PC-9 (cell line): ENCODE measurements at places on chromosomes 7 and 10. TPM values are rescaled to one million over a fixed set of nuclear protein-coding genes. Genes with fewer than 3 reads are reported as not detected.

CC2D2B gene
- total RNA-seq = not detected in 2 replicates

GRCh38 chr7:8785081-8785480, 351.7 kb downstream of the NXPH1 start:
- no peaks in the 10 kb centered on the region for H3K27me3 ChIP-seq
- no peak overlapping the region for H3K27ac ChIP-seq
- no peak for DNase-seq
- H3K36me3 ChIP-seq = no peaks in the 10 kb centered on the region

DNA sequence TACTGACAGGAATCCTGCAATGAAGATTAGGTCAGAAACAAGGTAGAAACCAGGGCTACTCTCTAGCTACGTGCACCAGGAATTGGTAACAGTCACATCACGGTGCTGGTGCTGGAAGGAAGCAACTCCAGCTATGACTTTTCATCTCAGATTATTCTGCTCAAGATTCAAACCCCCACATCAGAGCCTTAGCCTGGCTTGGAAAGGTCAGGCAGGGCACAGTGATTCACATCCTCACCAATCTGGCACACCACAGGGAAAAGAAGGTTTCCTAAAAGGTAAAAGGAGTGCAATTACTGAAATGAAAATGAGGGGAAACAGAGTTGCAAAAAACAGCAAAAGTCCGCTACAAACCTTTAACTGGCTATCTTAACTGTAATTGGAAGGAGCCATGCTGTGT, 240.2 kb upstream of the NPSR1 start:
- H3K4me3 ChIP-seq = no peak overlapping the region
- no peaks in the 10 kb centered on the region for H3K4me1 ChIP-seq

DNA sequence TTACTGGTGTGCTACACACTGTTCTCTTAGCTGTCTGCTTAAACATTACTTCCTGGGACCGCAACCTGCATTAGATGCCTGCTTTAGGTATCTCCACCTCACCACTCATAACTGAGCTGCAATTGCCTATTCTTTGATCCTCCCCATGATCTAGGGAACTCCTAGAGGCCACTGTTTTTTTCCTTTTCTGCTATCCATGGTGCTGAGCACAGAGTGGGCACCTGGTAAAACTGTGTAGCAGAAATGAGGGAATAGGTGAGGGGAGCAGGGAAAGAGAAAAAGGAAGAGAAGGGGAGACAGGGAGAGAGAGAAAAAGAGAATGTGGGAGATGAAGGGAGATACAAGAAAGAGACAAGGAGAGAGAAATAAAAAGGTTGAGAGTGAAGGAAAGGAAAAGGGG, 434.9 kb downstream of the ADRA2A start:
- H3K4me1 ChIP-seq = no peaks in the 10 kb centered on the region
- H3K27me3 ChIP-seq = no peaks in the 10 kb centered on the region
- H3K4me3 ChIP-seq = no peak overlapping the region
- no peak overlapping the region for H3K27ac ChIP-seq

- DNase-seq = no peak
- no peak overlapping the region for H3K27ac ChIP-seq
- no peaks in the 10 kb centered on the region for H3K36me3 ChIP-seq
- no peaks in the 10 kb centered on the region for H3K27me3 ChIP-seq
- no peak overlapping the region for H3K4me3 ChIP-seq
Measured at GRCh38 chr7:96962221-96962885, 43.0 kb upstream of the DLX6 start.

DNA sequence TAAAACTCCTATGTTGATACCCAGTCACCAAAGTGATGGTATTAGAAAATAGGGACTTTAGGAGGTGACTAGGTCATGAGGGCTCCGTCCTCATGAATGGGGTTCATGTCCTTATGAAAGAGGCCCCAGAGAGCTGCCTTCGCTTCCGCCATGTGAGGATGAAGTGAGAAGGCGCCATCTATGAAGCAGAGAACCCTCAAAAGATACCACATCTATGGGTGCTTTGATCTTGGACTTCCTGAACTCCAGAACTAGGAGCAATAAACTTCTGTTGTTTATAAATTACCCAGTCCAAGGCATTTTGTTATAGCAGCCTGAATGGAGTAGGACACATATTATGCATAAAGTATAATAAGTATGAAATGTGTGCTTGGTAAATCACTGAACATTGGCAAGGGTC, 8.1 kb upstream of the PDSS1 start:
- no peaks in the 10 kb centered on the region for H3K27me3 ChIP-seq
- H3K27ac ChIP-seq = no peak overlapping the region
- no peak overlapping the region for H3K4me3 ChIP-seq
- no peaks in the 10 kb centered on the region for H3K4me1 ChIP-seq
- DNase-seq = no peak

GRCh38 chr10:51171946-51172345, 97.7 kb downstream of the PRKG1 start:
- no peaks in the 10 kb centered on the region for H3K4me1 ChIP-seq
- H3K36me3 ChIP-seq = no peaks in the 10 kb centered on the region
- H3K27ac ChIP-seq = no peak overlapping the region

DNA sequence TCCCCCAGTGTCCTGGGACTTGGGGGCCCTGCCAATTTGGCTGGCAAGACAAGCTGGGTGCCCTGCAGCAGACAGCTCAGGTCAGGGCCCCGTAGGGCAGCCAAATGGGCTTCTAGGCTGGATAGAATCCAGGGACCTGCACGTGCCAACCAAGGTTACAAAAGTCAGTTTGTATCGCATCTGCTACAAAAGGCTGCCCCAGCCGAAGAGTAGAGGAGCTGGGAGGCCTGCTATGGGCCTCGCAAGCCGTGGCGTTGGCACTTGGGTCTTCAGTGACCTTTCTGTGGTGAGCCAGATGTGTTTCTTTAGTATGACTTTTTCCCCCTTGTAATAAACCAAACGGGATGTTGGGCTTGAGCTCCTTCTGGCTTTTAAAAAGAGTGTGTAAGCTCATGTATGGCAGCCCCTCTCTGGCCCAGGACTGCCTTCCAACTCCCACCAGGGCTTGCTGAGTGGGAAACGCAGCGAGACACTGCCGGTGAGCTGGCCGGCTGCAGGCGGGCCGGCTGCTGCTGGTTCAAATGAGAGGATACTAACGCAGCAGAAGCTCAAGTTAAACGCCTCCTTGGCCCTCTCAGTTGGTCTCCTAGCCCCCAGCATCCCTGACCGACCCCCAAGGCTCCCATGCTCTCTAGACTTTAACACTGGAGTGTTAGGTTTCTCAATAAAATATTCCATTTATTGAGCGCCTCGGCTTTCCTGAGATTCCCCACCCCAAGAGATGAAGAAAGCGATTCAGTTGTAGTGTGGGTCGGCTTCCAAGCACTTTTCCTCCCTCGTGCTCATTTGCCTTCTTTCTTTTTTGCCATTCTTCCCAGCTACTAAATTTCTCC, 3.1 kb upstream of the HOXA10 start:
- H3K4me1 ChIP-seq = no peaks in the 10 kb centered on the region
- no peak overlapping the region for H3K27ac ChIP-seq
- H3K4me3 ChIP-seq = no peak overlapping the region
- H3K36me3 ChIP-seq = no peaks in the 10 kb centered on the region
- no peak for DNase-seq

TMEM236 gene
- total RNA-seq = 0.20 and 0.24 TPM in 2 replicates

TEX36 gene
- total RNA-seq = 1.1 and 1.2 TPM in 2 replicates

DNA sequence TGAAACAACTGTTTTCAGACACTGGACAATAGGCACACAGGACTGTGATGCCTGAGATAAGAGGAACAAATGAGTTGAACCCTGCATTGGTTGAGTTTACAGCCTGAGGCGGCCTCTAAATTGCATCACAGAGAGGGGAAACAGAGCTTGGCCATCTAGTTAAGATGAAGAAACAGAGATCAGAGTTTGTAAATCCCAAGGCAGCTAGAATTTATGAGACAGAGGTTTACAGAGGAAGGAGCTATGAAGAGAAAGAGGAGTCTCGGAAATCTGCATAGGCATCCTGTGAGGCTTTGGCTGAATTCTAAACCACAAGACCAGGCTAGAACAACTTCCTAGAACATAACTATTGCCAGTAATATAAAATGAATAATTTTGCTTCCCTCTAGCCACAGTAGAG, 41.0 kb upstream of the OIT3 start:
- no peak overlapping the region for H3K4me3 ChIP-seq
- peaks cover 4% of the 10 kb centered on the region; the same call in 1 of the 2 replicates for H3K4me1 ChIP-seq
- no peaks in the 10 kb centered on the region for H3K27me3 ChIP-seq
- no peak for DNase-seq

GRCh38 chr7:44768628-44769371, 20.2 kb downstream of the ZMIZ2 start:
- 0 out of 2 replicates have a peak, but pooled peaks cover 10% of the 10 kb centered on the region for H3K36me3 ChIP-seq
- DNase-seq = peak; percentile 31
- no peak overlapping the region for H3K4me3 ChIP-seq
- no peak overlapping the region for H3K27ac ChIP-seq

DNA sequence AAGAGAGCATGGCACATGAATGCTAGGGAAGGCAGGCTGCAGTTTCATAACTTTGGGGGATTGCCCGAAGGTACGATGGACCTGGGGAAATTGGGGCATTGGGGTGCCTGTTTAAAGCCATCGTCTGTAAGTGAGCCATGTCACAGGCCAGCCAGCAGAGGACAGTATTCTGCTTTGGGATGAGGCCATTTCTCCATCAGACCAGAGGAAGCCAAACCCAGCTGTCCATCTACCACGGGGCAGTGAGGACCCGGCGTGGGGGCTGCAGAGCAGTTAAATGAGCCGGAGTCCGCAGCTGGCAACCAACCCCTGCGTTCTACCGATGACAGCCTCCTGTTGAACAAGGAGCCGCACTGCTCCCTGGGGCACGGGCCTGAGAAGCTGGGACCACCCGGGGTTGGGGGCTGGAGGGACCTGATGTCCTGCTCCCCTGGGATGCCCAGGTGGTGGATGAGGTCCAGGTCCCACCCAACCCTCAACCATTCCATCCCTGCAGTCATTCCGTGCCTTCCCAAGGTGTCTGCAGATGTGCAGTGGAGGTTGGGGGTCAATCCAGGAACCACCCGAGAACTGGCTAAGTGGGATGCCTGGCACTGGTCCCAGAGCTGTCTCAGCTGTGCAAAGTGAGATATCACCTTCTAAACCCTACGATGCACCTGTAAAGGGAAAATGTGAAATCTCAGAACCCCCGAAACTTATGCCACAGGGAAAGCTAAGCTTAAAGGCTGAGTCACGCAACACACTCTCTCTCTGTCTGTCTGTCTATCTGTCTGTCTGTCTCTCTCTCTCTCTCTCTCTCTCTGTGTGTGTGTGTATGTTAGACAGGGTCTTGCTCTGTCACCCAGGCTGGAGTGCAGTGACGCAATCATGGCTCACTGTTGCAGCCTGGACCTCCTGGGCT, 12.1 kb upstream of the RHBDD2 start:
- no peaks in the 10 kb centered on the region for H3K27me3 ChIP-seq
- H3K4me1 ChIP-seq = peaks cover 13% of the 10 kb centered on the region
- DNase-seq = peak; percentile 45
- H3K27ac ChIP-seq = no peak overlapping the region

LRWD1 gene
- total RNA-seq = 35.3 and 57.9 TPM in 2 replicates

- H3K4me3 ChIP-seq = no peak overlapping the region
- no peak overlapping the region for H3K27ac ChIP-seq
- DNase-seq = no peak
- no peaks in the 10 kb centered on the region for H3K4me1 ChIP-seq
- no peaks in the 10 kb centered on the region for H3K27me3 ChIP-seq
- H3K36me3 ChIP-seq = no peaks in the 10 kb centered on the region
Measured at GRCh38 chr10:52266858-52267257, 47.2 kb upstream of the DKK1 start.

DNA sequence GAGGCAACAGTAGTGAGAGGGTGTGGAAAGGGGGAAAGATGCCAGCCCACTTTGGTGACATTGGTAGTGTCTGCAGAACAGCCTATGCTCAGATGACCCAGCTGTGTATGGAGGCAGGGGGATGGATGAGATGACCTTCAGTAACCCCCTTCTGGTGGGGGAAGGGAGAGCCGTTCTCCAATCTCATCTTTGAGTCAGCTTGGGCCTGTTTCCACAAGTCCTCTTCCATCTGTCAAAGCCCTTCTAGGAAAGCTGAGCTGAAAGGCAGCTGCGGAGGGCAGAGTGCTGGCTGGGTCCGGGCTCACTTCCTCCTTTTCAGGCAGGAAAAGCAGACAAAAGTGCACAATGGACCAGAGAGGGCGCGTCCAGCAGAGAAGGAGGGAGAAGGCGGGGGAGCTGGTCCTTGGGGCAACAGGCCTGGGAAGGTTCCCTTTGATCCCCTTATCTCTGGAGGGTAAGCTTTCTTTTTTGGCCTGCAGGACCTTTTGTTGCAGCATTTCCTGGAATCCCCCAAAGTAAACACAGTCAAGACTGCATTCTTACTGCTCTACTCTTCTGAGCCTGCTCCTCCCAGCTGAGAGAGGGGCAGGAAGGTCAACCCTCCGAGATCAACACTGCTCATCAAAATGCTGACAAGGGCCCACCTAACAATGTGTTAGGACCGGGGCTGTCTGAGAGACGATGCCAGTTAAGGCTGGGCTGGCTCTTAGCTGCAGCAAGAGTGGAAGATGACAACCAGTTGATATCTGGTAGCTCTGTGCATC, 1.2 kb upstream of the LRMDA start:
- DNase-seq = peak; percentile 49
- no peaks in the 10 kb centered on the region for H3K36me3 ChIP-seq
- no peaks in the 10 kb centered on the region for H3K27me3 ChIP-seq
- peaks cover 53% of the 10 kb centered on the region for H3K4me1 ChIP-seq
- no peak overlapping the region for H3K4me3 ChIP-seq
- peak overlapping the region; percentile 7; the same call in 1 of the 2 replicates for H3K27ac ChIP-seq

DNA sequence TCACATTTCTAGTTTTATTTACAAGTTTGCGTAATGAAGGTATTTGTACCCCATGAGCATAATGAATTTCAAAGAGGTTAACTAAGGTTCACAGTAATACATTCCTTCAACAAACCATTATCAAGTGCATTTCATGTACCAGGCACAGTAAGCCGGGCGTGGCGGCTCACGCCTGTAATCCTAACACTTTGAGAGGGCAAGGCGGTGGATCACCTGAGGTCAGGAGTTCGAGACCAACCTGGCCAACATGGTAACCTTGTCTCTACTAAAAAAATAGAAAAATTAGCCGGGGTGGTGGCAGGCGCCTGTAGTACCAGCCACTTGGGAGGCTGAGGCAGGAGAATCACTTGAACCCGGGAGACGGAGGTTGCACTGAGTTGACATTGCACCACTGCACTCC, 4.3 kb upstream of the EIF3A start:
- H3K36me3 ChIP-seq = no peaks in the 10 kb centered on the region
- no peaks in the 10 kb centered on the region for H3K4me1 ChIP-seq
- H3K4me3 ChIP-seq = no peak overlapping the region
- H3K27me3 ChIP-seq = no peaks in the 10 kb centered on the region

GRCh38 chr10:78851647-78852046, 217.1 kb upstream of the ZMIZ1 start:
- H3K27ac ChIP-seq = no peak overlapping the region
- no peak overlapping the region for H3K4me3 ChIP-seq
- H3K36me3 ChIP-seq = no peaks in the 10 kb centered on the region
- DNase-seq = no peak

GRCh38 chr10:83372646-83373045, 766.7 kb upstream of the GHITM start:
- H3K27ac ChIP-seq = no peak overlapping the region
- no peak for DNase-seq
- no peak overlapping the region for H3K4me3 ChIP-seq
- H3K4me1 ChIP-seq = no peaks in the 10 kb centered on the region
- no peaks in the 10 kb centered on the region for H3K36me3 ChIP-seq
- no peaks in the 10 kb centered on the region for H3K27me3 ChIP-seq

NUTM2E gene
- total RNA-seq = 0.70 and 0.88 TPM in 2 replicates

ABLIM1 gene
- 63.1 and 68.7 TPM in 2 replicates for total RNA-seq

GRCh38 chr10:28111712-28112111, 112.8 kb upstream of the ODAD2 start:
- DNase-seq = no peak
- H3K27ac ChIP-seq = no peak overlapping the region

- peaks cover 11% of the 10 kb centered on the region; the same call in 1 of the 2 replicates for H3K4me1 ChIP-seq
- H3K36me3 ChIP-seq = no peaks in the 10 kb centered on the region
- no peak overlapping the region for H3K4me3 ChIP-seq
- no peaks in the 10 kb centered on the region for H3K27me3 ChIP-seq
Measured at GRCh38 chr7:65441010-65441409, 67.4 kb downstream of the ZNF92 start.

FLNC gene
- total RNA-seq = 75.5 and 96.6 TPM in 2 replicates
